ENCODE measurements at places on chromosomes 7 and 10. TPM values are rescaled to one million over a fixed set of nuclear protein-coding genes. Genes with fewer than 3 reads are reported as not detected.

LSM8 gene
- 45.3 TPM for polyA plus RNA-seq

GGCT gene
- polyA plus RNA-seq: 28.2 TPM

- DNase-seq: no peak
Measured at GRCh38 chr10:86960003-86960862, 1.8 kb downstream of the SNCG start.

GRCh38 chr7:157520249-157520648 is 183.4 kb downstream of the DNAJB6 start:
- no peak for DNase-seq

CYP26C1 gene
- polyA plus RNA-seq: not detected

SLC26A3 gene
- polyA plus RNA-seq: not detected

GRCh38 chr7:138837627-138838026 is 39.6 kb upstream of the ATP6V0A4 start:
- DNase-seq: no peak

GRCh38 chr7:71637578-71637977 is 505.6 kb downstream of the GALNT17 start:
- no peak for DNase-seq

NEURL1 gene
- polyA plus RNA-seq: 0.73 TPM

LIPN gene
- not detected for polyA plus RNA-seq

DNA sequence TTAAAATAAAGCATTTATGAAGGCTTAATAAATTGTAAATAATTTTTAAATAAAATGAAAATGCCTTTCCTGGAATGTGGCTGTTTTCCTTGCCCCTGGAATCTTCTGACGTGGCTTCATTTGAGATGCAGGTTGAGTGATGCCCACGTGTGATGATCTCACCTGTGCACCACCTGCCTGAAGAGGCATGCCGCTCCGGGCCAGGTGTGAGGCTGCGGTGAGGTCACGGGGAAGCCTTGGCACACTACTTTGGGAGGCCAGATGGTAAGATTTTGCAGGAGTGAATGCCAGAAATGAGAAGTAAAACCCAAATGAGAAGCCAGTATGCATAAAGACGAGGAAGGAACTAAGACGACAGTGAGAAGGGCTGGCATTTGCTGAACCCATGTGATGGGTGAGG is 36.2 kb downstream of the GOT1 start:
- no peak for DNase-seq

ANKRD30A gene
- polyA plus RNA-seq: not detected

DNA sequence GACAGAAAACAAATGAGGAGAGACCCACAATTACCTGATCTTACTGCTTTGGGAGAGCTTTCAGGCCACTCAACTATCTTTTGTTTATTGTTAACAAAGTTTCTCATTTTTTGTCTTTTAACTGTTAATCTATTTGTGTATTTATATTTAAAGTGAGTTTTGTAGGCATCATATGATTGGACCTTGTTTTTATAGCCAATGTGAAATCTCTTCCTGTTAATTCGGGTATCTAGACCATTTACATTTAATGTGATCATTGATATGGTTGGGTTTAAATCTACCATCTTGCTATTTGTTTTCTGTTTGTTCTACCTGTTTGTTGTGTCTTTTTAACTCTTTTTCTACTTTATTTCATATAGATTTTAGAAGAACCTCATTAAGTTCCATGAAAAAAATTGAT is 12.5 kb downstream of the OPALIN start:
- DNase-seq: no peak

AGBL3 gene
- polyA plus RNA-seq: 3.2 TPM

- no peak for DNase-seq
Measured at GRCh38 chr10:127737563-127738511, 852 bp downstream of the FOXI2 start.

- no peak for DNase-seq
Measured at GRCh38 chr10:51405580-51406351, 293.6 kb downstream of the CSTF2T start.

- DNase-seq: no peak
Measured at GRCh38 chr10:36096576-36096975, 454.5 kb upstream of the FZD8 start.

- DNase-seq: no peak
Measured at GRCh38 chr7:141301544-141301943, 227.7 kb downstream of the TMEM178B start.

ABCB1 gene
- 34.7 TPM for polyA plus RNA-seq

DNA sequence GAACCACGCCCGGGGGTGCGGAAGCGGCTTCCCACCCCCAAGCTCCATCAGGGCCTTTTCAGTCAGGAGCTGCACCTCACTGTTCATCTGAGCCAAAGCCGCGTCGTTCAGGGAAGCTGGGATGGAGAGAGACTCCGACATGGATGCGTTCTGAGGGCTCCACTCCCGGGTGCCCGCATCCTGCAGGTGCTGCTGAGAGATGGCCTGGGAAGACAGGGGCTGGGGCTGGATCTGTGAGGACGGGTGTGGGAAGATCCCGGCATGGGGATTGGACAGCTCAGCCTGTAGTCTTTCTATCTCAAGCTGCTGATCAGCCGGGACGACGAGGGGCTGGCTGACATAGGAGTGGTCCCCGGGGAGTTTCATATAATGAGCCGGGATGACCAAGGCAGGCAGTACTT is 45.0 kb upstream of the NMT2 start:
- no peak for DNase-seq

DNA sequence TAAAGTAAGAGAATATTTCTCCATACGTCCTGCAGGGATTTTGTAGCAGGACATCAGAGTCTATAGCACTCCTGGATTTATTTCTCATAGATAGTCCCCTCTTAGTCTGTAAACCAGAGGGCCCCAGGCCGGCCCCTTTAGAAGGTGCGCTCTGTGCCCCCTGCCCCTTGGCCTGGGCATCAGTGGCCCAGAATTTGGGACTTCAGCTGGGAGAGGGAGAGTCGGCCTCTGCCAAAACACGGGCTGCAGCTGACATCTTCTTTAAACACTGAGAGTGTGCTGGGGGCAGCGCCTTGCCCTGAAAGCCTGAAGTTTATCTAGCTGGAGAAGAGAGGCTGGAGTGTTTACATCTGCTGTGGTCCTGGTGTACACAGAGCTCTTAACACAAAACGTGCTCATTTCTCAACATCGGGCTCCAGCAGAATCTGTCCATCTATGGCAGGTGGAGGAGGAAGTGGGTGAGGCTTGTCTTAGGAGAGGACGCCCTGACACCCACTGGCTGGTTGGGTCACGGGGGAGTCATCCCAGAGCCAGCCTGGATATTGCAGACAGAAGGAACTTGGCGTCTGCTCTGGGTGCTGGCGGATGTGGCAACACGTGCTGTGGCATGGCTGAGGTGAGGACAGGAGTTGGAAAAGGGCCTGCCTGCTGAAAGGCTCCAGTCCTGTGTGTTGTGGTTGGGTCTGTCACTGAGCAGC is 5.0 kb upstream of the TACR2 start:
- no peak for DNase-seq

BLNK gene
- polyA plus RNA-seq: not detected

DNA sequence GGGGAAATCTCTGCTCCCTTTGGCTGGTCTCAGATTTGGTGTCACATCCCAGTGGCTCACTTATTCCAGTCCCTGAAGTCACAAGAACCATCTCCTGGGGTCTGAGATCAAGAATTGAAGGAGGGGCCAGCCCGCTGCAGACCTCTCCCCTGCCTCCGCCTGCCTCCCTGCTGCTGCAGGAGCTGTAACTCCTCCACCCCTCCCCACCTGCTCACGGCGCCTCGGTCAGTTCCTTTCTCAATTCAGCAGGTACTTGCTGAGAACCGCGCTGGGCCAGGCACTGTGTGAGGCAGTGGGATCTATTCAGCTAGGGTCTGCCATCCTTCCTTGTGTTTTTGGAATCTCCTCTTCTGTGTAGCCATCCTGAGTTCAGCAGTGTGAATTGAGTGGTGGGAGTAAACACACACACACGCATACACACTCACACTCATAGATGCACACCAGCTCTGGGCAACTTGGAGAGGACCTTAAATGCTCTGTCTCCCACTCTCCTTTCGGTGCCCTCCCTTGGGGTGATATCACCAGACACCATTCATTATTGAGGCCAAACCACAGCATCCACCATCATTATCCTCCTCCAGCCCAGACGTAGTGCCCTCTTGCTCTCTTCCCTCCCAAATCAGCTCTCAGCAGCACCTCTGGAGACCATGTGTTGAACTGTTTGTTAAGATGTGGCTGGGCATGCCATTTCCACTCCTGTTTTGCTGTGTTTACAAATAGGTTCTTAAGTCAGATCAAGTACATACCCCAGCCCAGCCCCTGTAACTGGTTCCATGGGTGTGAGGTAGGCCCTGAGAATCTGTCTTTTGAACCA is 22.0 kb upstream of the ANKRD2 start:
- DNase-seq: no peak

- no peak for DNase-seq
Measured at GRCh38 chr7:115015619-115016018, 93.7 kb downstream of the MDFIC start.

DNA sequence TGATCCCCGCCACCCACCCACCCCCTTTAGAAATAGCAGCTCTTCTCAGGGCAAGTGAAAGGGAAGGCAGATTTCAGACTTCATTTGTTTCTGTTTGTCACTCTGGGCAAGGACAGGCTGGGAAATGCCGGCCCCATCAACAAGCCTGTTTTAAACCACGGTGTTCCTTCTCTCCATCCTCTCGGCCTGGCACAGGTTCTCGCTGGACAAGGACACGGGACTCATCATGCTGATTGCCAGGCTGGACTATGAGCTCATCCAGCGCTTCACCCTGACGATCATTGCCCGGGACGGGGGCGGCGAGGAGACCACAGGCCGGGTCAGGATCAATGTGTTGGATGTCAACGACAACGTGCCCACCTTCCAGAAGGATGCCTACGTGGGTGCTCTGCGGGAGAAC is 42.3 kb downstream of the C10orf105 start:
- no peak for DNase-seq

RAPGEF5 gene
- polyA plus RNA-seq: not detected

DNA sequence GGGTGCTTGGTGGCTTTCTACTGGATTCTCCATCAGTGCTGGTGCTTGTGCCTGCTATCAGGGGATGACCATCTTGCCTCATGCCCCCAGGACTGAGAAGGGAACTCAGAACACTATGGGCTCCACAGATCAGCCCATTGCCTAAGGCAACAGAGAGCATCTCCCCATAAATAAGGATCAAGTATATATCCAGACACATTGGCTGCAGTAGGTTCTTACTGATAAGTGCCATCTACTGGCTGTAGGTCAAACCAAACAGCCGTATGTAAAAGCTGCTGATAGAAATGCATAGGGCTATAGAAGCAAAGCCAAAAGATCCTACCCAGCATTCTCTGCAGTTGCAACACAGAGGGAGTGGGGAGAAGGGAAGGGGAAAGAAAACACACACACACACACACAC is 153.7 kb downstream of the CDK14 start:
- DNase-seq: no peak

GRCh38 chr7:31512166-31512565 is 1.7 kb upstream of the ITPRID1 start:
- DNase-seq: no peak

- DNase-seq: no peak
Measured at GRCh38 chr7:30851651-30852307, 59.9 kb upstream of the AQP1 start.

IFIT1B gene
- not detected for polyA plus RNA-seq

- DNase-seq: no peak
Measured at GRCh38 chr7:24245362-24245761, 38.6 kb upstream of the NPY start.

GRCh38 chr10:74018241-74018640 is 20.3 kb downstream of the VCL start:
- no peak for DNase-seq

HOXA11 gene
- not detected for polyA plus RNA-seq

DNA sequence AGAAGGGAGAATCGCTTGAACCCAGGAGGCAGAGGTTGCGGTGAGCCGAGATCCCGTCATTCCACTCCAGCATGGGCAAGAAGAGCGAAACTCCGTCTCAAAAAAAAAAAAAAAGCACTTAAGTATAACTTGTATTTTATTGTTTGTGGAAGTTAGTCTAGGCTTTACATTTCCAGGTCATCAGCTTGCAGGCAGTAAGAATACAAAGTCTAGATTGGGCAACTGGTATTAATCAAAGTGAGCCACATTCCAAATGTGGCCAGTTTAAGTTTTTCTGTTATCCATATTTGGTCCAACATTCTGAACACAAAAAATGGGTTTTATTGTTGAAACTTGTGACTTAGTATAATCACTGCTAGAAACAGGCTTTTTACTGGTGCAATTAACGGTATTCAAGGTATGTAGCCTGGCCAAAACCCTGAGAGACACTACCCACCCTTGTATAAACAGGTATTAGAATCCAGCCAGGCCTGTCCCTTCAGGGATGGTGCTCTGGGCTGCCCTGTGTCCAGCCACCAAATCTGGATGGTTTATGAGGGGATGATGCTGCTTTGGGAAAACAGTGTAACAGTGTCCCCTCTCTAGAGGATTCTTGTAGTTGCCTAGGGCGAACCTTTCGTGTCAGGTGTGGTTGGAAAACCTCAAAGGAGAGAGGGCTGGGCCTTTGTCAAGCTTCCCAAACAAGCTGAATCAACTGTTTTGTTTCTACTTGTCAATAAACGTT is 122.1 kb upstream of the EFCAB10 start:
- DNase-seq: no peak

- DNase-seq: no peak
Measured at GRCh38 chr10:15331461-15331860, 39.6 kb downstream of the FAM171A1 start.

HTR5A gene
- polyA plus RNA-seq: not detected

GRCh38 chr7:66921396-66921917 is 432 bp downstream of the TMEM248 start:
- peak; percentile 33 for DNase-seq

FAM221A gene
- 5.0 TPM for polyA plus RNA-seq

DNA sequence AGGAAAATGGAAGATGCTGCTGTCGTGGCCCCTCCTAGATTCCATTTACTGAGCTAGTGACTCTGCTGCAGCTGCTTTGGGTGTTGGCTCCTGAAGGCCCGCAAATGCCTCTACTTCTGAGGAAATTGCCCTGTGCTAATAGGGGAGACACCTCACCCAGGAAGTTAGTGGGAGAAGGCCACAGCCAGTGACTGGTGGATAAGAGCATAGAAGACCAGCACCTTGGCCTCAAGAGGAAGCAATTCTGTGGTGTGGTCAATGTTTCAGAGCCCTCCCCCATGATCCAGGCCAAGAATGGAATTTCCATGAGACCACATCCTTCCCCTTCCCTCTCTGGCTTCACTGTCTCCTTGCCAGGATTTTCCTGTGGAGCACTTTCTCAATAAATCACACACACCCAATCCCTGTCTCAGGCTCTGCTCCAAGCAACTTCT is 25.0 kb upstream of the FZD1 start:
- no peak for DNase-seq

Data from naive thymus-derived CD8-positive, alpha-beta T cell (primary cell).